ENCODE measurements at places on chromosomes 16 and 17. TPM values are rescaled to one million over a fixed set of nuclear protein-coding genes. Genes with fewer than 3 reads are reported as not detected.

GRCh38 chr17:83200231-83200699 lies 120.9 kb downstream of the METRNL start:
- H3K27me3 ChIP-seq: no peaks in the 10 kb centered on the region
- no peaks in the 10 kb centered on the region for H3K4me1 ChIP-seq
- H3K4me3 ChIP-seq: no peak overlapping the region
- no peak overlapping the region for H3K27ac ChIP-seq

Gene HOXB9
- polyA plus RNA-seq: 0.03 TPM

DNA sequence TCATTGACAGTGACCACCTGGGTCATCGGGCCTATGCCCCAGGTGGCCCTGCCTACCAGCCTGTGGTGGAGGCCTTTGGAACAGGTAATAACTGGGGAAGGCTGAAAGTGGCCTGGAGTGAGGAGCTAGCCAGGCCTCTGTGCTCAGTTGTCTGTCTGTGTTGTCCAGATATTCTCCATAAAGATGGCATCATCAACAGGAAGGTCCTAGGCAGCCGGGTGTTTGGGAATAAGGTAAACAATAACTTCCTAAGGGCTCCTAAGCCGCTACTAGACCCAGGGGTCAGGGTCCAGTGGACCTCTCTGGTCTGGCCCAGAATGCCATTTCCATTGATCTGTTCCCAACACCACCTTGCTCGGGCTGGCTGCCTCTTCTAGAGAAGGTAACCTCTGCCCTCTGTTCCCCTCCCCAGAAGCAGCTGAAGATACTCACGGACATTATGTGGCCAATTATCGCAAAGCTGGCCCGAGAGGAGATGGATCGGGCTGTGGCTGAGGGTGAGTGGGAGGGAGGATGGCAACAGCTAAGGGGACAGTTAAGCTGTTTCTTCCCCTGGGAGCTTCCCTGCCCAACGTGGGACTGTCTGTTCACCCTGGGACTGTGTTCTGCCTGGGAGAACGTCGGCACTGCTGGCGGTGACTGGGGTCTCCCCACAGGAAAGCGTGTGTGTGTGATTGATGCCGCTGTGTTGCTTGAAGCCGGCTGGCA lies 1.9 kb upstream of the MLX start:
- H3K36me3 ChIP-seq: peaks cover 42% of the 10 kb centered on the region
- H3K4me1 ChIP-seq: peaks cover 47% of the 10 kb centered on the region

GRCh38 chr17:10021272-10021984 lies 116.4 kb upstream of the RCVRN start:
- no peaks in the 10 kb centered on the region for H3K4me1 ChIP-seq
- H3K27ac ChIP-seq: no peak overlapping the region
- H3K4me3 ChIP-seq: no peak overlapping the region
- no peak for DNase-seq

GRCh38 chr16:50967827-50968612 lies 183.1 kb downstream of the SALL1 start:
- H3K27ac ChIP-seq: no peak overlapping the region
- no peak overlapping the region for H3K4me3 ChIP-seq
- no peaks in the 10 kb centered on the region for H3K36me3 ChIP-seq
- no peaks in the 10 kb centered on the region for H3K4me1 ChIP-seq
- H3K27me3 ChIP-seq: peaks cover 13% of the 10 kb centered on the region

DNA sequence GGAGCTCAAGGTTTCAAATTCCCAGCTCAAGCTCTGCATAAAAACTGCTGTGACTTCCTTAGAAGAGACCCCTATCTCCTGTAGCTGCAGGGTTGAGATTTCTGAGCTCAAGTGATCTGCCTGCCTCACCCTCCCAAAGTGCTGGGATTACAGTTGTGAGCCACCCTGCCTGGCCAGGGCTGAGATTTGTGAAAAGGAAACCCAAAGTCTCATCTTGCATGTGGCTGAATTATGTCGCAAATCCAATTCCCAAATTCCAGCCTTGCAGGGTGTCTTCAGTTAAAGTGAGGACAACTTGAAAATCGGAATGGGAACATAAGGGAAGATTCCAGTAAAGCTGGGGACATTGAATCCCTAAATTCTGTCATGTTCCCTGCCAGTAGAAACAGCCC lies 14.2 kb upstream of the CETP start:
- no peak overlapping the region for H3K27ac ChIP-seq
- H3K36me3 ChIP-seq: peaks cover 30% of the 10 kb centered on the region
- no peaks in the 10 kb centered on the region for H3K4me1 ChIP-seq
- DNase-seq: no peak

Gene IKZF3
- polyA plus RNA-seq: 2.4 TPM

DNA sequence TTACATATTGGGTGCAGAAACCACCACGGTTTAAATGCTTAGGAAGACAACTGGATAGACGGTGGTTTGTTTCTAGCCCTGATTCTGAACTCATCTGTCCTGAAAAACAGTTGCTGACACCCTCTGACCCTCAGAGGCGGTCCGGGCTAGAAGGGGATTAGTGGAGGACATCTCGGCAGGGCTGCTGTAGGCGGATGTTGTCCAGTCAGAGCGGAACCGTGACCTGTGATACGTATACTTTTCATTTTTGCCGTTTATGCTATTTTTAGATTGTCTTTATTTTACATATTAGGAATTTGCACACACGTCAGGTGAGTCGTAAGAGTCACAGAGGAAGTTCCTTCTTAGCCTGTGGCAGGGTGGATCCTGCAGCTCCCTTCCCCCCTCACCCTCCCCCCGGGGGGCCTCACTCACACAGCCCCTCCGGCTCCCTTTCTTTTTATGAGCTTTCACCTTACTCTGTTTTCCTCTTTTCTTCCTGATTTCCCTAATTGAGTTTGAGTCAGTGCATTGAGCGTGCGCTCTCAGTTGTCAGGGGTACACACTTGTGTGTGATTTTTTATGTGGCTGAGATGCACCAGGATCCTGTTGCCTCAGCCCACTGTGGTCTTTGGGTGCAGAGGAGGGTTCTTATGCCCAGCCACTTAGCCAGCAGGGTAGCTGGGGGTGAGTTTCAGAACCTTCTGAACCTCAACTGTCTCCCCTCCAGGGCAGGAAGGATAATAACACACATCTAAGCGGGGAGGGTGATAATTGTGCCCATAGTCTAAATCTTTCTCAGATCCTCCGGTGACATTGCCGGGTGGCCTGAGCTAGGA lies 211.1 kb upstream of the CHMP6 start:
- no peaks in the 10 kb centered on the region for H3K27me3 ChIP-seq
- H3K36me3 ChIP-seq: peaks cover 4% of the 10 kb centered on the region
- H3K27ac ChIP-seq: no peak overlapping the region
- H3K4me3 ChIP-seq: no peak overlapping the region
- no peak for DNase-seq

Gene MYH2
- polyA plus RNA-seq: 0.03 TPM

All from large intestine (tissue), 12 donors.